ENCODE measurements at places on chromosomes 3 and 15.

GRCh38 chr15:78630886-78631633 is 9.9 kb downstream of the CHRNB4 start:
- DNase-seq: no peak

GRCh38 chr3:136844724-136845123 is 17.3 kb upstream of the NCK1 start:
- DNase-seq: no peak

- DNase-seq: peak; percentile 100
These were observed at the start of gene TRAIP for GRCh38 chr3:49856181-49857005. Gene TRAIP (minus strand): TSS chr3:49856564. CDS start chr3:49856453, 111 bp downstream.

GRCh38 chr3:123759871-123760270 is 124.3 kb downstream of the MYLK start:
- DNase-seq: no peak

- no peak for DNase-seq
These were observed 1.5 kb downstream of the SLC6A11 start for GRCh38 chr3:10817506-10817905.

GRCh38 chr3:31817411-31817966 is 163.6 kb downstream of the OSBPL10 start:
- no peak for DNase-seq

GRCh38 chr3:24310887-24311286 is 183.8 kb downstream of the THRB start:
- DNase-seq: no peak

GRCh38 chr3:5891711-5892110 is 704.2 kb downstream of the EDEM1 start:
- DNase-seq: no peak

Data from AG08395 (cell line).